Neural progenitor cell (in vitro differentiated cells): ENCODE measurements at places on chromosomes 2 and 18.

DNA sequence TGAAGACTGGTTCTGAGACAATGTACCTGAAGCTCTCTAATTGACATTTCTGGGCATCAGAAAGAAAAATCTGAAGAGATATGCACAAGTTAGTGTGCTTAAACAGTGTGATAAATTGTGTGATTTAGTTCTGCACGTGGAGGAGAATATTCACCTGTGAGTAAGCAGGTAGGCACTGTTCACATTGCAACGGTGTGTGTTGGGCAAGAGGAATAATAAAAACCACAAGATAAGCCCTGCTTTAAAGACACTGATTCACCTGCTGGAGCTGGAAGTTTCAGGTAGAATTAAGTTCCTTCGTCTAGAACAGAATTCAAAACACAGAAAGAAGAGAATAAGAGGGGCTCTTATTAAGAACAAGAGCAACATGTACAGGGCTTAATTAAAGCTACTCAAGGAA, 864.3 kb upstream of the SOX11 start:
- no peak for DNase-seq

GRCh38 chr2:55859875-55860274, 63.7 kb downstream of the EFEMP1 start:
- no peak for DNase-seq

DNA sequence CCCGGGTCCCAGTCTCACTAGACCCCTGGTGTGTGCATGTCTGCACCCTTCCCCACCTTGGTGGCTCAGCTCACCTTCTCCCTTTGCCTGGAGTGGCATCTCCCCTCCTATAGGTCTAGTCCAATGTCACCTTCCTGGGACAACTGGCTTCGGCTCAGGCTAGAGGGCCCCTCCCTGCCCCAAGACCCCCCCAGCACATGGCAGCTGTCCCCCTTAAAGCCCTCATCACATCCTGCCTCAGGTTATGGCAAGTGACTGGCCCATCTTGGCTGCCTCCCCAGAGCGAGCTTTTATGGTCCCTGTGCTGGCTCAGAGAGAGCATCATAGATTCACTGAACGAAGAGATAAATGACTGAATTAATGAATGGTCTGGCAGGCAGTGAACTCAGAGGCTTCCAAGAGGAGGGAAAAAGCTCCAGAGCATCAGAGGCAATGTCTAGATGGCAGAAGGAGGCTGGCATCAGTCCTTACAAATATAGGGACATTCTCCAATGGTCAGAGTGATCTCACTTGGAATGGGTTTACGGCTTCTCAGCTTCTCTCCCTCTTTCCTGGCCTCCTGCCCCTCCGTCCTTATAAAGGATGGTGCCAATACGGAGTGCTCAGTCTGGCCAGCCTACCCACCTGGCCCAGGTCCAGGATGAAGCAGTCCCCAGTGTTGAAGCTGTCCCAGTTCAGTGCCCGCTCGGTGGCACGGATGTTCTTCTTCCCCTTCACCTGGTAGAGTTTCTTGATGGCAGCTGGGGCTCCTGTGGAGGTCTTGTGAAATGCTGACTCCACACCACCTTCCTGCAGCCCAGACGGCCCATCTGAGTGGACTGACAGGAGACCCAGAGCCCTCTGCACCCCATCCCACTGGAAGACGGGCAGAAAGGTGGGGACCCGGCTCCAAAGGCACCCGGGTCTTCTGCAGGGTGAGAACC, 9.4 kb downstream of the CAPG start:
- DNase-seq = no peak

- peak; percentile 25 for DNase-seq
Observed at GRCh38 chr2:120299004-120299403, 46.4 kb downstream of the RALB start.

- no peak for DNase-seq
Observed at GRCh38 chr18:13643261-13643751, 83.1 kb downstream of the FAM210A start.

DNA sequence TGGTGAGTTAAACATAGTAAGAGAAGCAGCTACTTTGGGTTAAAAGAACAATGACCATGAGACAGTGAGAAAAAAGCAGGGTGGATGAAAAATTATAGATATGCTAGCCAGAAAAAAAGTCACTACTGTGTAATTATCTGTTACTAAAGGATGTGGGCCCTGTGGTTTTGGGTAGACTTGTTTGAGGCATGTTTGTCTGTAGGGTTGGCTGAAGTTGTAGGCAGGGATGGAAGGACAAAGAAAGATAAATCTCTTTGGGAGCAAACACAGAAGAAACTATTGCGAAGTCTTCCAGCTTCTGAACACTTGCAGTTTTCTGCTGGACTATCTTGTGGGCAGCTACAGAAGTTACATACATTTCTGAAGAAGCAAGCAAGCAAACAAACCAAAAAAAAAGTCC, 28.2 kb downstream of the RND3 start:
- no peak for DNase-seq

- DNase-seq = no peak
Observed at GRCh38 chr2:46337208-46337994, 40.2 kb downstream of the EPAS1 start.

DNA sequence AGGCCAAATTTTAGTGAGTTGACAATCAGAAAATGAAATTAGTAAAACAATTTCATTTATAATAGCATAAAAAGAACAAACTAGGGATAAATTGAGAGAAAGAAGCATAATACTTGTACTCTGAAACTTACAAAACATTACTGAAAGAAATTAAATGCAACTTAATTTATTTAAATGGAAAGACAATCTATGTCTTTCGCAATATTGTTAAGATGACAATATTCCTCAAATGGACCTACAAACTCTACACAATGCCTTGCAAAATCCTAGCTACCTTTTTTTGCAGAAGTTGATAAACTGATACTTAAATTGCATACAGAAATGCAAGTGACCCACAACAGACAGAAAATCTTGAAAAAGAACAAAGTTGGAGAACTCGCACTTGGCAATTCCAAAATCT, 9.1 kb downstream of the EPG5 start:
- no peak for DNase-seq

DNA sequence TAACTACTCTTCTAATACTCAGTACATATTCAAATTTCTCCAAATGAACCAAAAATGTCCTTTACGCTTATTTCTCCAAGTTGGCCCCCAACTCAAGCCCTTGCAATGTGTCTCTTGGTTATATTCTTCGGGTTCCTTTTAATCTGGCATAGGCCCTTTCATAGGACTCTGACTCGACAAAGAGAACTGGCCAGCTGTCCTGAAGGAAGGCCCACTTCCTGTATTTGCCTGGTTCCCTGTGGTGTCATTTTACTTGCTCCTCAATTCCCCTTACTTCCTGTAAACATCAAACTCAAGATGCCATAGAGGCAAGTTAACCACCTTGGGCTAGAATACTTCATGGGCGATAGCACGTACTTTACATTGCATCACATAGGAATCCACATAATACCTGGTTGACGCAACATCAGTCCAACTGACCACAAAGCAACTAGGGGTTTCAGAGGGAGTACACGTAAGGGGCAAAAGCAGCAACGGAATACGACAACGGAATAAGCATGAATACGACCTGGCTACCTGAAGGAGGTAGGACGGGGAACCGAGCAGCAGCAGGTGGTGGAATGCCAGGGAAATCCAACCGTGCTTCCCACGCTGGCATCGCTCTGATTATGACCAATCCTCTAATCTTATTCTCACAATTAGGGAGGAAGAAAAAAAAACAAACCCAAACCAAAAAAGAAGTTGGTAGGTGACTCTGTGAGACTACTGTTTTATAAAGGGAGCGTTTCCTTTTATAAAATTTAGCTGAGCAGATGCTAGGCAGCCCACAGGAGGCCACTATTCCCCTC, 823 bp upstream of the GORASP2 start:
- DNase-seq = peak; percentile 31

GRCh38 chr18:12422936-12423335, 15.2 kb downstream of the PRELID3A start:
- DNase-seq = peak; percentile 38

DNA sequence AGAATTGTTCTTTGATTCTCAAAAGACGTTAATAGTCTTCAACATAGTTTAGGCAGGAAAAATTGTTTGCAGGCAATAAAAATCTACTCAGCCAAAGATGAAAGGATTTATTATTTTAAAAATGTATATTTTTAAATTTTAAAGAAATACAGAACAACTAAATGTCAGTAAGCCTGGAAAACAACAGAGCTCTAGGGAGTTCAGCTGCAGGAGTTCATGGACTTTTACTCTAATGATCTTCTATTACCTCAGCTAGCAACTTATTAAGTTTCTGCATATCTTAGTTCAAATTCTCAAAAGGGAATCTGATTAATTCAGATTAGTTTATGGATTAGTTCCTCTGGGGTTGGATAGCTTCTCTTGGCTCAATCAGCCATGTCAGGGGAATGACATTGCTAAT, 17.9 kb upstream of the XIRP2 start:
- no peak for DNase-seq

- no peak for DNase-seq
Observed at GRCh38 chr2:144595686-144596072, 75.8 kb upstream of the ZEB2 start.

GRCh38 chr2:226310146-226310545, 489.5 kb downstream of the IRS1 start:
- DNase-seq = no peak

GRCh38 chr2:66301022-66301766, 133.7 kb upstream of the MEIS1 start:
- DNase-seq = no peak

DNA sequence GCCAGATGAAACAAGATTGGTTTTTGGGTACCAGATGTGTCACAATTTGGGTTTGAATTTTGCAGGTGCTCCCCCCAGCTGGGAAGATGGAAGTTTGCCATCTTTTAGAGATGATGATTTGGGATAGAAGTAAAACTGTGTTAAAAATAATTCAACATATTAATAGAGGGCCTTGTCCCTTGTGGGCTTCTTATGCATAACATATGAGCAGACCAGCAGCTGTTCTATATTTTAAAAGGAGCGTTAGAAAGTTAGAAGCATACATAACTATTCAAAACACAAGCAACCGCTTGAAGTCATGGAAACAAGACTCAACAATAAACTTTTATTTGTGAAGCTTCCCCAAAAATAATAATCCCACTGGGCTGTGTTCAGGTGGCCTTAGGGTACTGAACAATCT, 62.8 kb downstream of the EFEMP1 start:
- DNase-seq = no peak

DNA sequence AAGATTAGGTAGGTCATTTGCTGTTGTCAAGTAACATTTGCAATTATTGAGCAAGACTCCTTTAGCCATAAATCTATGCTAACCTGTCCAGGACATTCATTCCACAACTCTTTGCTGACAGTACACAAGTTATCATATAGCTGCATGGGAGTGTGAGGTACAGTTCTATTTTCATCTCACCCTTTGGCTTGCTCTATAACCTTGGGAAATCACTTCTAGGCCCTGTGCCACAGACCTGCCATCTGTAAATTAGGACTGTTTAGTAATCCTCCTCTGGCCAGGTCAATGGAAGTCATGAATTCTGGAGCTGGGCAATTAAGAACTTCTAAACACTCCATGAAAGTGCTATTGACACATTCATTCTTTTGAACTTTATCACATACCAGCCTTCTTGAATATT, 34.6 kb upstream of the PAIP2B start:
- DNase-seq = no peak

DNA sequence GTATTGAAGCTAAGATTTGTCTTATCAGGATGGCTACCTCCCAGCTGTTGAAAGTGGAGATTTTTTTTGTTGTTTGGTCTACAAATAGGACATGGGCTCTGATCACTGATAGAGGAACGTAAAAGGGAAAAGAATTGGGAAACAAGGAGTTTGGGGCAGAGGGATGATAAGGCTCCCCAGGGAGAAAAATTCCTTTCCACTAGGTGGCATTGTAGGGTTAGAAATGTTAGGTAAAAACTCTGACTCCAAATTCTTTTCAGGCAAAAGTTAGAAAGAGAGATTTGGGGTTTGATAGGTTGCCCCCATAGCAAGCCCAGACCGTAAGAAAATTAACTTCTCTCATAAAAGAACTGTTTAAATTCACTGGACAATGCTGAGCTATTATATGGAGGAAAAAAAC, 19.8 kb downstream of the CMPK2 start:
- DNase-seq = no peak

GRCh38 chr2:84713441-84713840, 167.4 kb downstream of the TRABD2A start:
- no peak for DNase-seq

DNA sequence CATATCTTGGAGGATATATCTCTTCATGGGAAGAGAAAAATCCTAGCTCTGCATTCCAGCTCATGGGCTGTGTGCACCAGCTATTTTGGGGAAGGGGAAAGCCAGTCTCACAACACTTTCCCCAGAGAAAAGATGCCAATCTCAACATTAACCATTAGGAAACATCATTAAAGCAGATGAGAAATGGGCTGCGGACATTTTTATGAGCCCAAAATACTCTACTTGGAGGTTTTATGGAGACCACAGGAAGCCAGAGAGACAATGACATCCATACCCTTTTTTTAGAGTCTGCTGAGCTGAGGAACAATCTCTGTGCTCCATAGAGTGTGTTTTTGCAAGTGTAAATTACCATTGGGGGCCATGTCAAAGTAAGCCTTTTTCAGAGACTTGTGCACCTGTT, 213.7 kb downstream of the TRIB2 start:
- no peak for DNase-seq

DNA sequence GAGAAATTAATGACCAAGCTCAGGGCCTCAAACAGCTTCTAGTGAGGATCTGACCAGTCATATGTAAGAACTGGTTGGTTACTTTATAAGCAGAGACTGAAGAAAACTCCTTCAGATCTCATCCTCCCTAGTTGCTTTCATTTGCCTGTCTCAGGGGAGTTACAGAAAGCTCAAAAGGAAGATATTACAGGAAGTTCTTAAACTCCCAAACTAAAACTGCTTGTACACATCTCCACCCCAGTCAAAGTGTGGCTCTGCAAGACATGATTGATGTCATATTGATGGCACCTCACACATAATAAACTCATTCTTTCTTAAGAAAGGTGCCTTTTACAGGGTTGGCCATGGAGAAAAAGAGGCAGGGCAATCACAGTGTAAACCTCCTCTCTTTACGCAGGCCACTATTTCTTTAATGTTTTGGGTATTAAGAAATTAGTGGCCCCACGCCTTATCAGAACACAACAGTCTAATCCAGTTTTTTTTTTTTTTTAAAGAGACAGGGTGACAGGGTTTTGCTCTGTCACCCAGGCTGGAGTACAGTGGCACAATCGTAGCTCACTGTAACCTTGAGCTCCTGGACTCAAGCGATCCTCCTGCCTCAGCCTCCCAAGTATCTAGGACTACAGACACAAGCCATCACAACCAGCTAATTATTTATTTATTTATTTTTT, 62.6 kb upstream of the STK17B start:
- no peak for DNase-seq

- DNase-seq = no peak
Observed at GRCh38 chr18:47964053-47964452, 33.6 kb upstream of the SMAD2 start.

- no peak for DNase-seq
Observed at GRCh38 chr18:21083017-21083416, 28.6 kb downstream of the ROCK1 start.

- no peak for DNase-seq
Observed at GRCh38 chr2:200993097-200993496, 29.6 kb upstream of the ORC2 start.

- no peak for DNase-seq
Observed at GRCh38 chr18:44602845-44603244, 77.8 kb upstream of the SETBP1 start.

- DNase-seq = no peak
Observed at GRCh38 chr2:88493481-88493880, 41.0 kb upstream of the FOXI3 start.

GRCh38 chr18:64872710-64873458, 724.0 kb upstream of the LINC00305 start:
- DNase-seq = no peak

- no peak for DNase-seq
Observed at GRCh38 chr2:235238537-235238936, 255.3 kb upstream of the AGAP1 start.
